ENCODE measurements at places on chromosomes 6 and 20.

GRCh38 chr6:116528133-116528532 lies 16.7 kb downstream of the CALHM5 start:
- no peak for DNase-seq

GRCh38 chr20:32358883-32359632 lies 927 bp downstream of the ASXL1 start:
- DNase-seq, result peak; percentile 95

DNA sequence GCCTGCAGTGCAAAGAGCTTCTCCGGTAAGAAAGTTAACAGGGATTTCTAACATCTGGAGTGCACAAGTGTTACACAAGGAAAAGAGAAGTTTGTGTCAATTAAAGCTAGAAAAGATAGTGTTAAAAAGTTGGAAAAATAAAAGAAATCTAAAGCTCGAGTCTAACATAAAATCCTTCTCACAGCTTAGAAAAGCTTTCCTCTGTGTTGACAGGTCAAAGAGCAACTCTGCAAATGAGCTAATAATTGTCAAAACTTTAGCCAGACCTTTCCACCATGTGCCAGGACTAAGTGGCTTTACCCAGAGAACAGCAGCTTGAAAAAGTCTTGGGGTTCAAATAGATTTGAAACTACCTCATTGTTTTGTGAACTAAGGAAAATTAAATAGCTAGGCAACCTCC lies 14.8 kb downstream of the PTPRK start:
- DNase-seq, result no peak

- no peak for DNase-seq
Observed at GRCh38 chr6:169746556-169746955, 4.8 kb downstream of the DYNLT2 start.

GRCh38 chr6:115001731-115002350 lies 659.0 kb upstream of the HS3ST5 start:
- DNase-seq, result no peak

GRCh38 chr6:31889331-31889972 lies 8.0 kb downstream of the EHMT2 start:
- DNase-seq, result no peak

DNA sequence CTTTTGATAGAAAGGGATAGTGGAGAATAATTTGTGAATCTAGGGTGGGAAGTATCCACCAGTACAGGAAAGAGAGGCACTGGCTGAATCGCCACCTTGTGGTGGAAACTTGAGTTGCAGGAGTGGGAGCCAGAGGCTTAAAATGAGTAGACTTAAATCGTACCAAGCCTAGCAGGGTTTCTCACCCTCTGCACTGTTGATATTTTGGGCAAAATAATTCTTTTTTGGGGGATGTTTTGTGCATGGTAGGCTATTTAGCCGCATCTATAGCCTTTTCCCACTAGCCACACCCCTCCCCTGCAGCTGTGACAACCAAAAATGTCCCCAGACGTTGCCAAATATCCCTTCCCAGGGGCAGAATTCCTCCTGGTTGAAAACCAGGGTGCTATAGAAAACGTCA lies 119.1 kb downstream of the DHX35 start:
- DNase-seq, result peak; percentile 88

- DNase-seq, result no peak
Observed at GRCh38 chr20:3515379-3516170, 44.8 kb downstream of the ATRN start.

- DNase-seq, result no peak
Observed at GRCh38 chr20:24899153-24899552, 49.9 kb upstream of the CST7 start.

GRCh38 chr20:11776687-11777086 lies 141.0 kb upstream of the BTBD3 start:
- DNase-seq, result no peak

- no peak for DNase-seq
Observed at GRCh38 chr20:20003031-20003954, 13.9 kb upstream of the NAA20 start.

GRCh38 chr20:59646487-59646886 lies 42.1 kb downstream of the PHACTR3 start:
- no peak for DNase-seq

DNA sequence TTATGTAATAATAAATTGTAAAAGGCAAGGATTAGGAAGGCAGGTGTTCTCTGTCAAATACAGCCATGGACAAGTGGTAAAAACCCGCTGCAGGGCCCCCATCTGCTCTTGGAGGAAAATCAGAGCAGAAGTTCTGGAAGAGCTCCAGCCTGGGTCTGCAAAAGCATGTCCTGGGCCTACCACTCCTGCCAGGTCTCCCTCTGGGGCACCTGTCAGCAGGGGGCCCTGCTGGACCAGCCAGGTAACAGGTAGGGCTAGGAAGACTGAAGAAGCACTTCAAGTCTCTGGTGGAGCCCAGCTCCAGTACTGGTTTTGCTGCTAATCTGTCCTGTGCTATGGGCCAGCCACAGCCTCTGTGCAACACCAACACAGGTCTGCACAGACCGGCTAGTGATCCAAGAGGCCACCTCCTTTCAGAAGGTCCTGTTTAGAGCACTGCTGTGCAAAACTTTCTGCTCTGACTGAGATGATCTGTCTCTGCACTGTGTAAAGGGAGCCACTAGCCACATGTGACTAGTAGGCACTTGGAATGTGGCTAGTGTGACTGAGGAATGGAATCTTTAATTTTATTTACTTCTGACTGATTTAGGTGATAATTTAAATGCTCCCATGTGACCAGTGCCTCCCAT lies 30.2 kb downstream of the RRBP1 start:
- DNase-seq, result peak; percentile 57

DNA sequence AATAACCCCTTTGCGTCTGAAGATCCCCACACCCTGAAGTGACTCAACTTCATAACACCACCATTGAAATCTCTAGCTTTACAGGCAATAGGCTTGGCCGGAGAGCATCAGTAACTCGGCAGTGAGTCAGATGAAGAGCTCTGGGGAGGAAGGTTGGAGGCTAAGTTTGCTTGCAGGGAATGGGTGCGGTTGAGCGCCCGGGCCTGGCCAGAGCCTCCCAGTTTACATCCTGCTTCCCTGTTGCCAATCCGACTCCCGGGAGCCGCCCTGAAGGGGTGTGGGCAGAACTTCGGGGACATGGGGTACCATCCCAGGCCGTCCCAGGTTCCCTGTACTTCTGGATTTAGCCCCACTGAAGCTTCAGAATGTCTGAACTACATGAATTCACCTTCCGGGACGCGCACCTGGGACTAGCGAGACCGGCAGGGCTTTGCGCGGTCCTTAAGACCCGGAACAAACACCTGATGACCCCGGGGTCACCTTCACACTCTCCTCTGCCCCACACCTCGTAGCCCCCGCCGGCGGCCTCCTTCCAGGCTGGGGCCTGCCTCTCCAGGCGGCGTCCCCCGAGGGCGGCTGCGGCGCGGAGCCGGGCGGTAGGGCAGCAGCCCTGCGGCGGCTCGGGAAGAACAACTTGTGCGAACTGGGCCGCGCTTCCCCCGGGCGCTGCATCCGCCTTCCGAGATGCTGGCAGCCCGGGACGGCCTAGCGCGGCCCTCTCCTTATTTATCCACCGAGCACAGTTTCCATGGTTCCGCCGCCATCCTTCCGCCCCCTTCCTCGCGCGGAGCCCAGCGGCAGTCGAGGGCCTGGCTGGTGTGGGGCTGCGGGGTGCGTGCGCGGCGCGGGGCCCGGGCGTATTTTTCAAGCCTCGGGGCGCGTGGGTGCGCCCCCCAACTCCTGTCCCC lies 56.6 kb upstream of the RREB1 start:
- peak; percentile 84 for DNase-seq

- DNase-seq, result peak; percentile 34
Observed at GRCh38 chr20:24891546-24892393, 57.3 kb upstream of the CST7 start.

DNA sequence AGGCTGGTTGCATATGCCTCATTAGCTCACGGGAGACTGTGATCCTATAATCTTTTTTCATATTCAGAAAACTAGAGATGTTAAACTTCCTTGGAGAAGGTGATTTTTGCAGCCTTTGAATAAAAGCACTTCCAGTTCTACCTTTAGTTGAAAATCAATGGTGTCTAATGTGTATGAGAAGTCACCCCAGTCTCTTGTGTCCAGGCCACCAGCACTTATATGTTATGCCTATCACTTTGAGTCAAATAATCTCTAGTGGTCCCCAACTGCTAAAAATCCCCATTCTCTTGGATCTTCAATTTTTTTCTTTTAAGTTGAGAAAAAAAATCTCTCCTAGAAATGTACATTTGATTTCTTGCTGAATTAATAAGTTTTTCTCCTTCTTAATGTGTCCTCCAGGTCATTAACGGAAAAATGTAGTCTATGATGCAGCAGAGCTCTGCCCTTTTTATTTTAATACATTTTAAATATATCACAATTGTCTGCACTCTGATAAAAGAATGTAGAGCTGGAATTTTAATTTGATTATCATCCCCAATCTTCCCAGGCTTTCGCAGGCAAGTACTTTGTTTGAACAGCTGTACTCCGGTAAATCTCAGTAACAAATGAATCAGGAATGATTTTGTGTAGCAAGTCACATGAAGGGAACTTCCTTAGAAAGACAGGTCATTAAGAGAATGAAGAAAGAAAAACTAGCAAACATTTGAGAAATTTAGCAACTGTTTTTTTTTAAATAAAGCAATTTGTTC lies 147.0 kb downstream of the SOX4 start:
- DNase-seq, result no peak

GRCh38 chr6:72739368-72739779 lies 117.5 kb downstream of the KCNQ5 start:
- no peak for DNase-seq

- DNase-seq, result no peak
Observed at GRCh38 chr6:80010288-80010687, 5.8 kb downstream of the TTK start.

- DNase-seq, result no peak
Observed at GRCh38 chr6:30767158-30767943, 23.0 kb upstream of the IER3 start.

DNA sequence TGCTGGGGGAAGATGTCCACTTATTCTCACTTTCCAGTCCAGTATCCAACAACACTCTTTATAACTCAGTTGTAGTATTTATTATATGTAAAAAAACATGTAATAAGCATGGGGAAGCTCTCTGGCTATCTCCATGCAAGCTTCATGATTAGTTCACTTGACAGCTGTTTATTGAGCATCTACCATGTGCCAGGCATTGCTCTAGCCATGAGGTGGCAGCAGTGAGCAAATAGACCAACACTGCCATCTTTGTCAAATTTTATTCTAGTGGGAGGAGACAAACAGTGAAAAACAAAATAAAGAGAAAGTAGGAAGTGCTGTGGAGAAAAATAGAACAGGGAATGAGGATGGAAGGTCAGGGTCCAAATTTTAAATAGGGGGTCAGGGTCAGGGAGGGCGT lies 131.8 kb downstream of the CFAP61 start:
- DNase-seq, result no peak

- no peak for DNase-seq
Observed at GRCh38 chr6:153086225-153086990, 44.7 kb downstream of the RGS17 start.

DNA sequence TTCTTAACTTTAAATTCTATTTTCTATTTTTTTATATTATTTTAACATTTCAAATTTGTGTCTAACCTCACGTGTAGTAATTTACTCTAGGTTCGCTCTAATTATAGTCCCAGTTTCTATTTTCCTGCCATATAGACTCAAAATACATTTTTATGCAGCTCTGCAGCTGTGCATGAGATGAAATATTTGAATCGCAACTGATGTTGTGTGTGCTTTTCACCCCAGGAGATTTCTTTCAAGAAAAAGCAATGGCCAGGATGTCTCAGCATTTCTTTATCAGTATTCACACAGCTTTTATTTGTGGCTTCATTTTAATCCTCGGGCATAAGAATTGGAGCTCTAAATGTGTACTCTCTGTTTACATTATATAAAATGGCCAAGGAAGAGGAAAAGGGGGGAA lies 157.6 kb downstream of the HDGFL1 start:
- no peak for DNase-seq

DNA sequence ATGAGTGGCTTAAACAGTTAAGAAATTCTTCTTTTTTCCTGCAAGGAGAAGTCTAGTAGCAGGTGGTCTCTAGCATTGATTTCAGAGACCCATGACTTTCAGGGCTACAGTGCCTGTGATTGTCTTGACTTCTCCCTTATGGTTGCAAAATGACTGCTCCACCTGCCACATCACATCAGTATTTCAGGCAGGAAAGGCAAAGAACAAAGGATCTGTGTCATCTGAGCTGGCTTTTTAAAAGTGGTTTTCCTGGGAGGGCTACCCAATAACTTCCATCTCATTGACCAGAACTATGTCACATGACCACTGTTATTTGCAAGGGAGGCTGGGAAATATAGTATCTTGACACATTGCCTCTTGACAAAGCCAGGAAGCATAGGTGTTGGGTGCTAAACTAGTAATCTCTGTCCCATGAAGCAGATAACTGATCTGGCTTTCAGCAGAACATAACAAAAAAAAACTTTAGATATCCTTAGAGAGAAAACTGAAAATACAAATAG lies 226.2 kb downstream of the DHX35 start:
- DNase-seq, result no peak

DNA sequence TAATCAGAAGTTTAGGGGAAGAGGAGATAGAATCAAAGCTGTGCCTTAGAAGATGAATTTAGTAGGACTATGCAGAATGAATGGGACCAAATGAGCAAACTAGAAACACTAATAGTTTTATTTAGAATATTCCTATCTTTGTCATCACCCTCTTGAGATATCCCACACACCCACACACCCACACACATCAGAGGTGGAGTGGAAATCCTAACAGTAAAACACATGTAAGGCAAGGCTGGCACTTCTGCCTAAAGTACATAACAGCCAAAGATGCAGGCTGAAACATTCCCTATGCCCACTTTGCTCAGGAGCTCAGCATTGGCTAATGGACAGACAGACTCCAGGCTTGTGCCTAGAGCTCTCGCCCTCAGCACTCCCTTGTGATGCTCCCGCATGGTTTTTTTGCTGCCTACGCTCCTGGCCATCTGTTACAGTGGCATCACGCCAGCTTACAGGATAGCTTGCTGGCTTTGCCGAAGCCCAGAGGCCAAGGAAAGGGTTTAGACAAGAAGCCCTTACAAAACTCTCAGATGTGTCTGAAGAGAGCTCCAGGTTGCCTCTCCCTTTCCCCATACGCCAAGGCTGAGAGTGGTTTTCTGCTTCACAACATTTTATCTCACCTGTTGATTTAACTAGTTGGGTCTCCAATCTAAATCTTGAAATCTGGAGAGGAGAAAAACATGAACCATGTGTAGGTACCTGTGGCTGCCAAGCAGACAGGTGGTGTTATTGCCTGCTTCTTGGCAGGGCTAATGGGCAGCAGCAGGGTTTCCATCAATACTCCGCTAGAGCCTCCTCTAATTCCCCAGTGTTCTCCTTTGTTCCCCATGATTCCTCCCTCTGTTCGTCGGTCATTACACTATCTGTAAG lies 282.6 kb upstream of the ID4 start:
- no peak for DNase-seq

- no peak for DNase-seq
Observed at GRCh38 chr6:167330750-167331149, 5.9 kb downstream of the TTLL2 start.

GRCh38 chr20:43725666-43726065 lies 1.1 kb downstream of the GTSF1L start:
- no peak for DNase-seq

DNA sequence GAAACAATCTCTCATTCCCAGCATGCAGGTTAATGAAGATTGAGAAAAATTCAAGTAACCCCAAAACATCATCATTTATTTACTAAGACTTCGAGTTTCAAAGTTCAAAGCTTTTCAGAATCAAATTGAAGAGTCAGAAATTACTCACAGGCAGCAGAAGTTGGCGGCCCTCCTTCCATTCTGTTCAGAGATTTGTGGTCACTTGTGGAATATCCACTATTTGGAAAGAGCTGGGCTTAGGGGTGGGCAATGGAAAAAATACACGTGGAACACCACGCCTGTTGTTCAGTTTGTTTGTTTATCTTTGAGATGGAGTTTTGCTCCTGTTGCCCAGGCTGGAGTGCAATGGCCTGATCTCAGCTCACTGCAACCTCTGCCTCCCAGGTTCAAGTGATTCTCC lies 108.6 kb upstream of the NAA20 start:
- DNase-seq, result no peak

Data from H7 (cell line).